ENCODE measurements at places on chromosomes 11 and 22. TPM values are rescaled to one million over a fixed set of nuclear protein-coding genes. Genes with fewer than 3 reads are reported as not detected.
A peak's percentile ranks its signal among the peaks of the same experiment; 100 is the strongest.

- DNase-seq = peak; percentile 47
Measured at GRCh38 chr11:359181-359714, 10.1 kb upstream of the B4GALNT4 start.

DNA sequence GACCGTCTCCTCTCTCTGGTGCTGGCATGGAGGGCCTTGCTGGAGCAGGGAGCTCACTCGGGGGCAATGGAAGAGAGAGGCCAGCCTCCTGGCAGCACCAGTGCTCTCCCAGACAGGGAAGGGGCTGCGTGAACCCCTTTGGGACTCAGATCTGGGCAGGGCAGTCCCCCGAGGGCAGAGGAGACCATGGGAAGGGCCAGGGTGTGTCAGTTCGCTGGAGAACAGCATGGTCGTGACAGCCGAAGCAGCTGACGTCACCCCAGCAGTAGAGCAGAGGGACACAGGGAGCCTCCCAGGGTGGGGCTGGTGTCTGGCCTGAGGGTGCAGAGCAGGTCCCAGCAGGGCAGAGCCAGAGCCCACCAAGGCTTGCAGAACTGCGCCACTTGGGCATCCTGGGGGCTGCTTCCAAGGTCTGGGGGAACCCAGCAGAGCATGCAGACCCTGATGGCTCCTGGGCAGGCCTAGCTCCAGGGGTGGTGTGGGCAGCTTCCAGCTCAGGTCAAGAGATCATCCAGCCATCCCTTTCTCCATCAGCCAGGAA, 71.0 kb upstream of the KCNQ1OT1 start:
- DNase-seq = no peak

GRCh38 chr11:76656571-76657081, 13.9 kb downstream of the LRRC32 start:
- DNase-seq = no peak

HOATZ gene
- total RNA-seq = not detected

All from MCF 10A (cell line).